ENCODE measurements at places on chromosomes 16 and 17. TPM values are rescaled to one million over a fixed set of nuclear protein-coding genes. Genes with fewer than 3 reads are reported as not detected.

DNA sequence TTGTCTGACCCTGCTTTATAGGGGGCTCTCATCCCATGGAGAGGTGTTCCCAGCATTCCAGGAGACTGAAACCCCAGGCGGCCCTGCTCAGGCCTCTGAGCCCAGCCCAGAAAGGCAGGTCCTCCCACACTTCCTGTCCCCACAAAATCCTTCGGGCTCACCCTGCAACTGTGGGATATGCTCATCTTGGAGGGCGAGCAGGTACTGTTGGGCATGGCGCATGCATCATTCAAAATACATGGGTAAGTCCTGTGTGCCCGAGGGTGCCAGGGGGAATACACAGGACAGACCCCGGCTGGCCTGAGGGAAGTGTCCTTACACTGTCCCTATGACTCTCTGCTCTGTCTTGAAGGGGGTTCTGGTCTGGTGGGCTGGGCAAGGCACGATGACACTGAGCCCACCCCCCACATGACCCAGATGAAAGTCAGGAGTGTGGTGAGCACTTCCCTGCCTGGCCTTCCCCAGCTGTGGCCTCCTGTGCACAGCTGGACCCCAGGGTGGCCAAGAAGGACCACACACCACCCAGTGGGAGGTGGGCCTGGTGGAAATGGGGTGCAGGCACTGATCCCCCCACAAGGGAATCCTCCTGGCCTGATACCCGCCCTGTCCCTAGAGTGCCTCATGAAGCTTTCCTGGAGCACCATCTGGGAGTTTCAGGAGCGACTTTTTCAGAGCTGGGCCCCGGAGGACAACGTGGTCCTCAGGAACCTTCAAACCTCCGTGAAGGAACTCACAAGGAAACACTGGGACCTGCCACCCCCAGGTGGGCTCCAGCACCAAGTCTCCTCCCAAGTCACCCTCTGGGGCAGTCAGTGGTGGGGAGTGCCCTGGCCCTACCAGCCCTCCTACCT is 46.7 kb downstream of the USP22 start:
- no peak overlapping the region for H3K27ac ChIP-seq
- no peaks in the 10 kb centered on the region for H3K27me3 ChIP-seq
- no peaks in the 10 kb centered on the region for H3K4me1 ChIP-seq
- no peak overlapping the region for H3K4me3 ChIP-seq

GRCh38 chr16:78278056-78278450 is 178.6 kb downstream of the WWOX start:
- no peaks in the 10 kb centered on the region for H3K36me3 ChIP-seq
- DNase-seq: no peak
- no peaks in the 10 kb centered on the region for H3K27me3 ChIP-seq
- H3K27ac ChIP-seq: no peak overlapping the region

DNA sequence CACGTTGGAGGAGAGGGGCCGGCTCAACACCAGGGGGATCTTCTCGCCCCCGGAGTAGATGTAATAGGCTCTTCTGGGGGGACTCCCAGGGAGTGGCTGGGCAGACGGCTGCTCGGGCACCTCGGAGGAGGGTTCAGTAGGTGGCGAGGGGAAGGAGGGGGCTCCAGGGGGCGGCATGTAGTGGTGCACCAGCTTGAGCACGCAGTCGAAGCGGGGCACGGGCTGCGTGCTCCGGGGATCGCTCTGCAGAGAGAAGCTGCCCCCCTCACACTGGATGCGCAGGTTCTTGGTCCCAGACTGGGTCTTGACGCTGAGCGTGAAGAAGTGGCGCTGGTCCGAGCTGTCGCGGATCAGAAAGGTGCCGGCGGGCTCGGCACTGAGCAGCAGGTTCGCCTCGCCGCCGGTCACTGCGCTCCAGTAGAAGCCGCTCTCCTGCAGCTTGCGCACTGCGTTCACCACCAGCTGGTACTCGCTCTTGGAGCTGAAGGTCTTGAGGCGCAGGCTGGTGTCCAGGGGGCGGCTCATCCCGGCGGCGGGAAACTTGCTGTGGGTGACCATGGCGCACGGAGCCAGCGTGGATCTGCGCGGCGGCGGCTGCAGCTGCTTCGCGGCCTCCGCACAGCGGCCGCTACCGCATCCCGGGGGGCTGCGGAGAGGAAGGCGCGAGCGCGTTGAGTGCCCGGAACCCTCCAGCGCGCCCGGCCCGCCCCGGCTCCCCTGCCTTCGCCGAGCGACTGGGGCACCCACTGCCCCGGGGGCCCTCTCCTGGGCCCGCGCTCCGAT is 1.1 kb downstream of the SOCS3 start:
- H3K36me3 ChIP-seq: peaks cover 4% of the 10 kb centered on the region
- no peaks in the 10 kb centered on the region for H3K27me3 ChIP-seq

GRCh38 chr16:72721981-72722380 is 325.9 kb downstream of the ZFHX3 start:
- H3K27me3 ChIP-seq: no peaks in the 10 kb centered on the region
- no peak for DNase-seq
- H3K4me3 ChIP-seq: no peak overlapping the region
- no peak overlapping the region for H3K27ac ChIP-seq
- no peaks in the 10 kb centered on the region for H3K4me1 ChIP-seq

GRCh38 chr17:38440614-38441397 is 12.5 kb downstream of the ARHGAP23 start:
- no peak overlapping the region for H3K4me3 ChIP-seq
- H3K27me3 ChIP-seq: no peaks in the 10 kb centered on the region
- DNase-seq: no peak
- no peak overlapping the region for H3K27ac ChIP-seq
- no peaks in the 10 kb centered on the region for H3K4me1 ChIP-seq
- no peaks in the 10 kb centered on the region for H3K36me3 ChIP-seq

DNA sequence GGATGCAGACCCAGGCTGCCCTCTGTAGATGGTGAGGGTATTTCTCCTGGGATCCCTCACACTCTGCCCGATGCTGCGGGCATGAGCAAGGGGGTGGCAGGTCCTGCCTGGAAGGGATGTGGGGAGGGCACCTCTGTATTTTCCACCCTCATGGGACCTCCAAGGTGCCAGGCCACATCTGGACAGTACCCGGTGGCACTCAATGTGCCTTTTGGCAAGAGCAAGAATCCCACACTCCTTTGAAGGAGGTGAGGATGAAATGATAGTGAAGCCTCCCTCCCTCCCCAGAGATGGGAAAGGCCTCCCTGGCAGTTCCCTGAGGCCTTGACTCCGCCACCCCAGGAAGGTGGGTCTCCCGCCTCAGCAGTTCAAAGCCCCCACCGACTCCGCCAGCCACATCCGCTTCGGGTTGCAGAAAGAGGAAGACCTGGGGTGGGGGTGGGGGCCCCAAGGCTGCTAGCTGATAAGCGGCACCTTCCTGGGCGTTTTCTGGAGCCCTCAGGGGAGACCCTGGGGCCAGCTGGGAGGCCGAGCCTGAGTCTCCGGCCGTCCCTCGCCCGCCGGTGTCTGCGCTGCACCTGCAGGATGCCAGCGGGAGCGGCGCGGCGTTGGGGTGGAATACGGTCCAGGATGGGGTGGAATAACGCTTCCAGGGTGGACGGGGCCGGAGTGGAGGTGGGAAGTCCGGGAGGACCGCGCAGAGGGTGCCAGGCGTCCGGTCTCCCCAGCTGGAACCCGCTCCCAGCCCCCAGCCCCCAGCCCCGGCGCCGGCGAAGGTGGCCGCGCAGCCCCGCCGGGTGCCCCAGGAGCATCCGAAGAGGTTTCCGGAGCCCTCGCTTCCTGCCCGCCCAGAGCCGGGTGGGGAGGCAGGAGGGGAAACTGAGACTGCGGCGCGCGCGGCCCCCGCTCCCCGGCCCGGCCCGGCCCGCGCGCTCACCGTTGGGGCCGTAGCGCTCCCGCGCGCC is 718 bp downstream of the ATP2A3 start:
- DNase-seq: peak; percentile 90
- peak overlapping the region; percentile 93 for H3K4me3 ChIP-seq
- H3K4me1 ChIP-seq: peaks cover 67% of the 10 kb centered on the region

TBKBP1 gene
- total RNA-seq: 6.6 TPM

ABCA3 gene
- 5.1 TPM for total RNA-seq

CEP95 gene
- total RNA-seq: 129 TPM

WFIKKN2 gene
- total RNA-seq: not detected
